ENCODE measurements at places on chromosomes 7 and 10.

- DNase-seq, result no peak
These were observed 5.4 kb upstream of the YWHAG start for GRCh38 chr7:76364198-76364584.

GRCh38 chr10:86857128-86857721 lies 100.2 kb downstream of the MMRN2 start:
- no peak for DNase-seq

DNA sequence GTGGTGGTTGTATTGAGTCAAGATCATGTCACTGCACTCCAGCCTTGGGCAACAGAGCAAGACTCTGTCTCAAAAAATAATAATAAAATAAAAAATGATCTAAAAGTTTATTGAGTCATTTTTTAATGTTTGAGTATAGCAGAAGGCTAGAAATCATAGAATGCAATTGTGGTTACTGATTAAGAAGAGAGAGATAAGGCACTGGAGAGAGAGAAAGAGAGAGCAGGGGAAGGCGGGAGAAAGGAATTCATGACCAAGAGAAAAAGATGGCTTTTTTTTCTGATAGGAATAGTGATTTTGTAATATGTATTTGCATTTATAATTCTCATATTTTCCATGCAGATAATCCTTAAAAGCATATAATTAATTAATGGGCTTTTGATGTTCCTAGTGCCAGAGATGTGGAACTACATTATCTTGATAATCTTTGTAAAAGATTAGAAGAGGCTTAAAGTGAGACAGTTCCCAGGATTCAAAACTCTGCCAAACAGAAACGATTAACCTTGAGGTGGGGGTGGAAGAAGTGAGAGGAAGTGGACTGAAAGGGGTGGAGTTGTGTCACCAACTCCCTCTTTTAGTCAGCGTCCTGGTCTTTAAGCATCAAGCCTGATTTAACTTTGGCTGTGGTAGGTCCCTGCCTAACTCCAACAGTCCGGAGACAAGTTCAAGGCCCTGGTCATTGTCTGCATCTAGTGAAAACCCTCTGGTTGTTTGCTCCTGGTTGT lies 76.2 kb downstream of the CHN2 start:
- no peak for DNase-seq

GRCh38 chr10:88537322-88537721 lies 45.8 kb downstream of the RNLS start:
- DNase-seq, result no peak

- no peak for DNase-seq
These were observed 460.2 kb downstream of the GRM8 start for GRCh38 chr7:126792521-126792920.

All from right forelimb (tissue), 1 donor.